Large intestine (tissue), 12 donors: ENCODE measurements at places on chromosomes 5 and 9.

GRCh38 chr5:151751091-151751490 is 7.3 kb downstream of the ATOX1 start:
- DNase-seq, result no peak

GRCh38 chr5:43515678-43516048 is 715 bp upstream of the C5orf34 start:
- no peak for DNase-seq

DNA sequence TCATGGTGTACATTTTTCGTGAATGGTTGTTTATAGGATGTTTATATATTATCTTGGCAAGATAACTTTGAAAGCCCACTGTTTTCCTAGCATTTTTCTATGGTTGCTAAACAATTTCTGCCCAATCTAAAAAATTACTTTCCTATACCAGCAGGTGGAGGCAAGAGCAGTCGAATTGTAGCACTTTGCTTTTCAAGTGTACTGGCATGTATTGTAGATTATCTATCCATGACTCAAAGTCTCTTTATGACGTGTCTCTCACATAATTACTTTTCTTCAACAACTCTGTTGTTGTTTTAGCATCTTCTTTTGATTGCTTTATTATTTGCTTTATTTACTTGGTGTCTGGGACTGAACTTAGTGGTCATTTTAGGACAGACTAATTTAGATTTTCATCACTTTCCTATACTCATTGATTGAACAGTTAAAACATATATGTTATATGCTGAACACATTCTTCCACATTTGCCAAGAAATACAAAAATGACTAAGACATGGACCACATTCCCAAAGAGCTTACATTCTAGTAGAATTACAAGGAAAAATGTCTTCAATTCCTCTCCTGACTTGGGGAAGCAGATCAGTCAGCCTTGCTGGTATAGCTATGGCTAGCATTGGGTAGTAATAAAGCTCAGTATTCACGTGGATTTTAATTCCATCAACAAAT is 20.7 kb downstream of the NLN start:
- DNase-seq, result peak; percentile 70

- no peak for DNase-seq
Observed at GRCh38 chr9:78236551-78236910, 656 bp downstream of the CEP78 start.

DNA sequence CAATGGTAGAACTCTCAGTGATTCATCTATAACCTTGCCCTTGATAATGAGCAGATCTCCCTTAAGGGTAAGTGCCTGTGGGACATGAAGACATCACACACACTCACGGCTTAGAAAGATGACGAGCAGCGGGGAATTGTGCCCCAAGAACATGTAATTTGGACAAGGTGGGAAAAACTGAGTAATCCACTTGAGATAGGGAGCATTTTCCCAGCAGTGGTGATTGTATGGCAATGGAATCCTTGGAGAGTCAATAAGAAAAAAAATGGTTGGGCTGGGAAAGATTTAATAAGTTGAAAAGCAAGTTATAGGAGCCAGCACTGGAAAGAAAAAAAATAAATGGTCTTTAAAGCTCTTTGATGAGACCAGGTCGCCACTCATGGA is 193.1 kb downstream of the GLIS3 start:
- peak; percentile 54 for DNase-seq

DNA sequence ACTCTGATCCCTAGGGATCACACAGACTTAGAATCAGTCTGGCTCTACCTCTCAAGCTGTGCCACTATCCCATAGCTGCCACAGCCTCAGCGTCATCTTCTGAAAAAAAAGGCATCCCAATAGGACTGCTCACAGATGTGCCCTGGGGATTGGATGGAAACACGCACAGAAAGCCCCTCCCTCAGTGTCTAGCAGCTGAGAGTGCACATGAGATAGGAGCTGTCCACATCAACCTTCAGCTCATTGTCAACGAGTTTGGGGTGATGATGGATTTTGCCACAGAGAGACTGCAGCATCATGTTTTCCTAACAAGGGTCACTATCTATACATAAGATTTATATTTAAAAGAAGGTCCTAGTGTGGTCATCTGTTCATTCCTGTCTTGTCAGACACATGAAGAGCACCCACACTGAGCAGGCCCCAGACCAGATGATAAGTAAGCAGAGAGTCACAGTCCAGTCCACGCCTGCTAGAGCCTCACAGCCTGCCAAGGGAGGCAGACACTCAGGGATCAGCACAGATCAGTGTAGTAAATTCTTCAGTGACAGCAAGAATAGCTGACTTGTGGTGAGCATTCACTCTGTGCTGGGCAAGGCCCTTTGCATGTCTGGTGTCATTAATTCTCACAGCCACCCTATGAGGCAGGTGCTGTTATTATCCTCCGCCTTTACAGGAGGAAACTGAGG is 25.8 kb downstream of the AFAP1L1 start:
- peak; percentile 64 for DNase-seq

DNA sequence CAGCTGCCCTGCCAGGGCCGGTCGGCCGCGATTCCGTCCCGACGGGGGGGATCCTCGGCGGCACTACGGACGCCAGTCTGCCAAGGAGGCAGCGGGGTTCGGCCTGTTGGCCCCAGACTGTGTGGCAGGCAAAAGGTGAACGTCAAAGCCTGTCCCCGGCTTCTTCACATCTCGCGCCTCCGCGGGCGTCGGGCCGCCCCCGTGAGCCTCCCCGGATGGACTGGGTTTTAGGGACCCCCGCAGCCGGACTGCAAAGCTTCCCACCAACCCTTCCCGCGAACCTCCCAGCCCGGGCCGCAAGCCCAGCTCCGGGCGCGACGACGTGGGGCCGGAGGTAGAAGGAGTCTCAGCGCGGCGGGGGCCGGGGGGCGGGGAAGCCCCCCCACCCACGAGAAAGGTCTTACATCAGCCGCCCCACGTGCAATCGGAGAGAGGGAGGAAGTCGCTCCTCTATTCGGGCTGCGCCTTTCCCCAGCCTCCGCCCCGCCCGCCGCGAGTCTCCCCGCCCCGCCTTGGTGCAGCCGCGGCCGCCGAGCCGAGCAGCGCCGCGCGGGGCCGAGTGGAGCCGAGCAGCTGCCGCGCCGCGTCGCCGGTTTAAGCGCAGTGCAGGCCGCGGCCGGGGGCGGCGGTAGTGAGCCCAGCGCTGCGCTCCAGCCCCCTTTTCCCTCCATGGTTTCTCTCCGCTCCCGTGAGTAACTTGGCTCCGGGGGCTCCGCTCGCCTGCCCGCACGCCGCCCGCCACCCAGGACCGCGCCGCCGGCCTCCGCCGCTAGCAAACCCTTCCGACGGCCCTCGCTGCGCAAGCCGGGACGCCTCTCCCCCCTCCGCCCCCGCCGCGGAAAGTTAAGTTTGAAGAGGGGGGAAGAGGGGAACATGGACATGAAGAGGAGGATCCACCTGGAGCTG is at the start of gene ANP32B:
TSS of gene ANP32B (plus strand) at position 659 of the 906 bp plus-strand sequence. CDS start at position 874, 215 bp downstream.
- peak; percentile 96 for DNase-seq

- DNase-seq, result no peak
Observed at GRCh38 chr5:4230786-4231641, 635.4 kb downstream of the IRX1 start.

GRCh38 chr5:148690945-148691344 is 36.6 kb upstream of the HTR4 start:
- DNase-seq, result no peak

DNA sequence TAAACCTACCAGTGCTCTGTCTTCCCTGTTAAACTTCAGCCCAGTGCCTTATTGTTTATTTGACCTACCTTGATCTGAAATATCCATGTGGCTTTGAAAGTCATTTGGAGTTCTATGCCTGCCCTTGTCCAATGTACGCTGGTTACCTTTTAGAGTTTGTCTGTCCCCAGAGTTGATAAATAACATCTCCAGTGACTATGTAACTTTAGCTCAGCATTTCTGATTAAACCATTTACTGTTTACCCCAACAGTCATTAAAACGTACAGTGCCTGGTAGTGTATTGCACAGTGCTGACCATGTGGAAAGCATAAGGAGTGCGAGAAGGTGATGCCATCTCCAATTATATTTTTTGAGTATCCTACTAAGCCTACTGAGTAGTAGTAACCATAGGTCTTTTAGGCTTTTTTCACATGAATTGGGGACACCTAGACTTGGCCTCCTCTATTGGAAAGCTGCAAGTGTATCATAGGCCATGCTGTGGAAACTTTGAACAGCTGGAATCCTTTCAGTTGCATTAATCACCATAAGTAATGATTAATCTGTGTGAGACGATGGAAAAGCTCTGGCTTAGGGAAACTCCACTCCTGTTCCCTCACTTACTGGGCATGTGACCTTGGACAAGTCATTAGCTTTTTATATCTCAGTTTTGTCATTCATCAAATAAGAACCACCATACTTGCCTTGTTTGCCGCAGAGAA is 93.5 kb downstream of the MAST4 start:
- DNase-seq, result no peak

DNA sequence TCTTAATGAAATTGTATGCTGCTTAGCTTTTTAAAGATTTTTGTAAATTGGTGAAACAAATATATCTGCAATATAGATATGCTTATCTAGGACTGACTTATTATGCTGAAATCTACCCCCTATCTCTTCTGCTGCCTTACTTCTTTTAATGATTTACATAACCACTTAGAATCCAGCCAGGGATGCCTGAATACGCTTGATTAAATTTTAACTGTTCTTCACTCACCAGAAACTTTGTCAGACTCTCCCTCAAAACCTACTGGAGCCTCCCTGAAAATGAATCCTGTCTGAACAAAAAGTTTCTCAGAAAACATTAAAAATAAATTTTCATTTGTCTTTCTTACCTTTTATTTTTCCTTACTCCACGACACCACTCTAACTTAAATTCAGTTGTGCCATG is 111.7 kb downstream of the ST8SIA4 start:
- no peak for DNase-seq

DNA sequence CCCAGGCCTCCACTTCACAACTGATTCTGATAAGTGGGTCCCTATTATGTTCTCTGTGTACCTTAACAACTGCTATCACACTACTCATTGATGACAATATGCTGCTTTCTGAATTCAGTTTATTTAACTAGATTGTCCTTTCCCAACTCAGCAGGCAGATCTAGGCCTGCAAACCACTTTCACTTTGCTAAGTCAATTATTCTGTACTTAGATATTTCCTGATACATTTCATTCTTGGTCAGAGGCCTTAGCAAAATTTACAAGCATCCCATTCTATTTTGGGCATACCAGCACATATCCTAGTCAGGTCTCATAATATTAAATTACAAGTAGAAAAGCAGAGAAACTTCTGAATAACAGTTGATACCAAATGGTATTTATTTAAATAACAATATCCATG is 235.7 kb upstream of the HAPLN1 start:
- DNase-seq, result no peak
